ENCODE measurements at places on chromosomes 11 and 22.

- H3K4me3 ChIP-seq: peak overlapping the region; percentile 86
- H3K36me3 ChIP-seq: peaks cover 4% of the 10 kb centered on the region
- DNase-seq: no peak
- no peaks in the 10 kb centered on the region for H3K27me3 ChIP-seq
- peaks cover 24% of the 10 kb centered on the region for H3K4me1 ChIP-seq
- H3K27ac ChIP-seq: peak overlapping the region; percentile 88
Measured at GRCh38 chr11:68039526-68040086, 781 bp downstream of the TCIRG1 start.

- no peaks in the 10 kb centered on the region for H3K27me3 ChIP-seq
- H3K36me3 ChIP-seq: no peaks in the 10 kb centered on the region
- H3K4me1 ChIP-seq: peaks cover 19% of the 10 kb centered on the region
- H3K27ac ChIP-seq: peak overlapping the region; percentile 2
Measured at GRCh38 chr11:45930031-45930794, 7.8 kb downstream of the LARGE2 start.

GRCh38 chr11:113796663-113797259, 17.2 kb downstream of the CLDN25 start:
- H3K27me3 ChIP-seq: no peaks in the 10 kb centered on the region
- no peak overlapping the region for H3K4me3 ChIP-seq
- no peak overlapping the region for H3K27ac ChIP-seq
- H3K36me3 ChIP-seq: peaks cover 9% of the 10 kb centered on the region

DNA sequence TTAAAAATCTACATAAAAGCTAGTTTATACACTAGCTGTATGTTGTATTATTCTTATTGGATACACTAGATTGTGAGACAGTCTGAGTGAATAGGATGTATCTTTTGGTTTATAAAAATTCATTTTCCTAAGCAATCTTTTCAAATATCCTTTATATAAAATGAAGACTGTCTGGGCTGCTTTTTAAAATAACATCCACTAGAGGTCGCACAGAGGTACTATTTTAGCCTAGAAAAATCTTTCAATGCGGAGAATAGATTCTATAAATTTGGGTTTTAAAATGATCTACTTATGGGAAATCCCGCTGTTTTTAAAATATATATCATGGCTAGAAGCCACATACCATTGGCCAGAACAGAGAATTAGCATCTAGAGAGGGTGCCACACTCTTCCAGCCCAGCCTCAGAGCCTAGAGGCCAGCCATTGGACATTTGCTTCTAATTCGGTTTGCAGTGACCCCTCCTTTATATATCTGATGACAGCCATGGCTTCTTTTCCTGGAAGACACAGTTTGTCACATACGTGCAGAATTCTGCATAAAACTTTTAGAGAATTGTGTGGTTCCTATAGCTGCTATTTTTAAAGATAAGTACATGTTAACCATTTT, 7.3 kb downstream of the C11orf97 start:
- no peak overlapping the region for H3K27ac ChIP-seq
- peaks cover 9% of the 10 kb centered on the region for H3K27me3 ChIP-seq
- DNase-seq: peak; percentile 16
- H3K4me1 ChIP-seq: no peaks in the 10 kb centered on the region
- H3K4me3 ChIP-seq: no peak overlapping the region

GRCh38 chr11:22472306-22472705, 134.1 kb downstream of the SLC17A6 start:
- H3K27me3 ChIP-seq: peaks cover 14% of the 10 kb centered on the region
- H3K4me1 ChIP-seq: no peaks in the 10 kb centered on the region
- DNase-seq: no peak
- H3K36me3 ChIP-seq: no peaks in the 10 kb centered on the region
- H3K27ac ChIP-seq: no peak overlapping the region

GRCh38 chr11:111571829-111572501, 30.3 kb upstream of the SIK2 start:
- H3K4me3 ChIP-seq: no peak overlapping the region
- no peaks in the 10 kb centered on the region for H3K4me1 ChIP-seq
- H3K27me3 ChIP-seq: no peaks in the 10 kb centered on the region
- H3K27ac ChIP-seq: no peak overlapping the region
- DNase-seq: no peak
- H3K36me3 ChIP-seq: no peaks in the 10 kb centered on the region

- H3K27ac ChIP-seq: no peak overlapping the region
- DNase-seq: no peak
- H3K4me3 ChIP-seq: no peak overlapping the region
- no peaks in the 10 kb centered on the region for H3K36me3 ChIP-seq
- H3K4me1 ChIP-seq: no peaks in the 10 kb centered on the region
- no peaks in the 10 kb centered on the region for H3K27me3 ChIP-seq
Measured at GRCh38 chr11:3081386-3081751, 24.1 kb upstream of the CARS1 start.

- H3K4me3 ChIP-seq: peak within 1 kb of the TSS; percentile 88
- H3K27ac ChIP-seq: peak within 1 kb of the TSS; percentile 91
- peak; percentile 71 for DNase-seq
Measured at GRCh38 chr11:65637794-65638419, at the start of gene SIPA1. TSS of gene SIPA1 (plus strand) at chr11:65638101. CDS start at chr11:65640922, 2,821 bp downstream.

All from activated naive CD4-positive, alpha-beta T cell treated with anti-CD3 and anti-CD28 coated beads for 36 hours (primary cell).